Stimulated activated CD8-positive, alpha-beta memory T cell treated with anti-CD3 and anti-CD28 coated beads, Interleukin-7, amount 100 ng/mL, for 48 hours (primary cell): ENCODE measurements at places on chromosomes 11 and 22.

DNA sequence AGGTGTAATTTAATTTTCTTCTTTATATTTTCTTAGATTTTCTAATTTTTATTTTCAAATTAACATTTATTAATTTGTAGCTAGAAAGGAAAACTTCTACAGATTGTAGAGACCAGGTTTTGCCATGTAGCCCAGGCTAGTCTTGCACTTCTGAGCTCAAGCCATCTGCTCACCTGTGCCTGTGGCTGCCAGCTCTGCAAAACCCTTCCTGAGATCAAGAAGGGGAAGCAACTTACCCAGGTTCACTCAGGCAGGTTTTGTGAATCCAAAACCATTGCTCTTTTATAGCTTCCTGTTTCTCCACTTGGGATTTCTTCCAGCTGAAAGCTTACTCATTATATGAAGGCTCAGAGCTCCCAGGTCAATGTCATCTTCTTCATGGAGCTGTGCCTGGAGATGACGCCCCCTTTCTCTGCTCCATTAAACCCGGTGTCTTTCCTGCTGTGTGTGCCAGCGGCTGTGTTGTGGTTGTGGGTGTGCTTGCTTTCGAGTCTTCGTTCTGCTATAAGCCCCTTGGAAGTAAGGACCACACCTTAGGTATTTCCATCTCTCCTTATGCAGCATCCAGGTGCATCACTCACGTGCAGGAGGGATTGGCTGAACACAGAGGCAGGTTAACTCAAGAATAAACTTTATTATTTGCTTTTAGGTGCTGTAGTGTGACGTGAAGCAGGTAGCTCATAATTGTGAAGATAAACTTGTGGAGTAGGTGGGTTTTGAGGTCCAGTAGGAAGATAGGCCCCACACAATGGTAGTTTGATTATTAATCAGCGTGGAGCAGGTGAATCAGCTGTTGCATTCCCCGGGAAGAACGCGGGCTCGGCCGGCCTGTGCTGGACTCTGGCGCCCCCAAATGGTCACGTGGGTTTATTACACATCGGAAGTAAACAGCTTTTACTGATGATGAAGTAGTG, 42.2 kb upstream of the INCENP start:
- DNase-seq = peak; percentile 57

- no peak for DNase-seq
Measured at GRCh38 chr11:110759972-110760381, 47.7 kb upstream of the ARHGAP20 start.

- DNase-seq = peak; percentile 53
Measured at GRCh38 chr11:554428-555226, 5.9 kb downstream of the LMNTD2 start.

GRCh38 chr11:71977743-71978418, 20.8 kb upstream of the IL18BP start:
- DNase-seq = no peak

DNA sequence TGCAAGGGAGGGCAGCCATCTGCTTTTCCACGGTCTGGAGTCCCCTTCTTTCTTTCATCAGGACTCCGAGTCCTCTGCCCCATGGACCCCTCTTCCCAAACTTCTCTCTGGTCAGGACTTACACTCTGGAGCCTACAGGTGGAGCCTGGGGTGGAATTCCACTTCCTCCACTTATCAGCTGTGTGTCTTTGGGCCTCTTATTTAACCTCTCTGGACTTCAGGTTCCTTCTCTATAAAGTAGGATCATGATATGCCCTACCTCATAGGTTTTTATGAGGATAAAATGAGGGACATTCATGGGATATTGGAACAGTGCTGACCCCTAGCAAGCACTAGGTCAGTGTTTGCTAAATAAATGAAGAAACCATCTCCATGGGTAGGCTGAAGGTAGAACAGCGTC, 1.7 kb downstream of the LINC01488 start:
- no peak for DNase-seq

- no peak for DNase-seq
Measured at GRCh38 chr22:40714499-40715337, 35.4 kb downstream of the MCHR1 start.

DNA sequence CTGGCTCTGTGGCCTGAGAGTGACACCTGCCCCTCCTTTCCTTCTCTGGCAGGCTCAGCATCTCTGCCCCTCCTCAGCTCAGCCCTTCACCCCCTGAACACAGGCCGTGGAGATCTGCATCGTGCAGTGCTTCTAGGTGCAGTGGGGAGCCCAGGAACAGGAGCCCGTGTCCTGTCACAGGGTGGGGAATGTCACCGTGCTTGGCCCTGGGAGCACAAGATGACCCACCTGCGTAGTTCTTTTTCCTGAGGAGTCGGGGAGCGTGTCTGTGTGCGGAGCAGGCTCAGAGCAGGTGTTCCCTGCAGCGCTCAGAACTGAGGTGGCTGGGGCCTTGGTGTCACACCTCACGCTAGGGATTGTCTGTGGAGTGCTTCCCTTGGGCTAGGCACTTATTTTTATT, 10.6 kb downstream of the TBC1D22A start:
- no peak for DNase-seq

GRCh38 chr22:36480941-36481392, 473 bp downstream of the TXN2 start:
- DNase-seq = no peak
